Fibroblast of lung (primary cell): ENCODE measurements at places on chromosomes 7 and 10.
A peak's percentile ranks its signal among the peaks of the same experiment; 100 is the strongest.

DNA sequence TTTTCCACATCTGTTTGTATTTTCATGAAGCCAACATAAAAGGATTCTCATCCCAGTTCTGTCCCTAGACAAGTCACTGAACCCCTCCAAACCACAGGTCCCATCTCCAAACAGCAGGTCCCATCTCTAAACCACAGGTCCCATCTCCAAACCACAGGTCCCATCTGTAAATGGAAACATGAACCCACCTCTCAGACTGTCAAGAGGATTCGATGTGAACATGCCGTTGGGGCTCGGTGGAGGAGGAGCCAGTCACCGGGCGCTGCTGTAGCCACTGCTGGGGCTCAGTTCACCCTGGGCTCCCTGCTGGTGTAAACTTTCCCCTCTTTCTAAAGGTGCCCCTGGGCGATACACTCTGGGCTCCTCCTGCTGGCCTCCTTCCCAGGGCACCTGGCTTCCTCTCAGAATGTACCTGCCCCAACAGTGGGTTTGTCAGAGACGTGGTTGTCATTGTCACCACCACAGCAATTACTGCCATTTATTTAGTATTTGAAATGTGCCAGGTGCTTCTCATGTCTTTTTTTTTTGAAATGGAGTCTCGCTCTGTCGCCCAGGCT is 13.0 kb downstream of the LHPP start:
- DNase-seq = no peak

- DNase-seq = peak; percentile 81
Measured at GRCh38 chr10:19930936-19931893, 115.0 kb downstream of the PLXDC2 start.

GRCh38 chr7:27107391-27108381 is 5.2 kb upstream of the HOXA2 start:
- peak; percentile 74 for DNase-seq

DNA sequence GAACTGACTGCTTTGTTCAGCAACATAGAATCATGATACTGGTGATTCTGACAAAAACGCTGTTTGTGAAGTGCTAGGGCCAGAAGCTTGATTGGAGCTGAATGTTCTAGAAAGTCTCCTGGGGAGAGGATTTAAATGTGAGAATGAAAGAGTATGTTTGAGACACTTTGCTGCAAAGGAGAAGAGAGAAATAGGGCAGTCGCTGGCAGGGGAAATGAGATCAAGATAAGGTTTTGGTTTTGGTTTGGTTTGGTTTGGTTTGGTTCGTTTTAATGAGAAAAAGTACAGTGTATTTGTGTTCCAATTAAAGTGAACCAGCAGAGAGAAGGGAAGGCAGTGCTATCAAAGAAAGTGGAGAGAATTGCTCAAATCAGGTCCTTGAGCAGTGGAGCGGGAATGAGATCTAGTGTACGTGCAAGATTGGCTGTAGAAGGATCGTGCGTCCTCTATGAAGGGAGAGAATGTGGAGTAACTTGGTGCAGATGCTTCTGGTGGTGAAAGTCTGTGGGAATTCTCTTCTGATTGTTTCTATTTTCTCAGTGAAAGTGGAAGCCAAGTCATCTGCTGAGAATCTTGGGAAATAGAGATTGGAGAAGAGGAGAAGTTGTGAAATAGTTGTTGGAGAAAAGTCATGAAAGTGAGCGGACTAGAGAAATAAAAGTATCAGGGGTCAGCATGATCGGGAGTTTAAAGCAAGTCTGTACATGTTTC is 270.5 kb downstream of the CCDC3 start:
- no peak for DNase-seq

DNA sequence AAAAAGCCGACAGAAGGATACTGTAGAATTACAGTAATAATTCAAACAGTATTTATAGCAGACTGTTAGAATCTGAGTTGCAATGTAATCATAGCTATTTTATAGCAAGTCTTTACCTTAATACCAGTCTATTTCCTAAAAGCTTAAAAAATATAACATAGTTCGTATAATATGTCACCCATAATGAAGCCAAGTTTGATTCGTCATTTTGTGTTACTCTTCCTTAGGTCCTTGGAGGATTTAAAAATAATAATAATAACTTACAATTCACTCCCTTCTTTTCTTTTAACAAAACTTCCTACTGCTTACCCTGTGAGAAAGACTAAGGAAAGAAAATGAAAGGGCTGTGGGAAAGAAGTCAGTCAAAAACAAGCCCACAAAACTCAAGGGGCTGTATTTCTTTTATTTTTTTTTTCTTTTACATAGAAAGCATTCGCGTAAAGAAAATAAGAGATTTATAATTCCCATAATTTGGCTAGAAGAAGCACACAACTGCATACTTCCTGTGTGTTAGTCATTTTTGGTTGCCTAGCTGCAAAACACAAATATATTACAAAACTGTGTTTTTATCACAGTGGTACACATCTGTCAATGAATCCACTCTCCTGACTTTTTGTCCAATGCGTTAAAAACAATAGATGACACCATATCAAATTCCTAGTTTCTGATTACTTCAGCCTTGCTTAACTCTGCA is 187.2 kb upstream of the CELF2 start:
- peak; percentile 94 for DNase-seq
